NB4 (cell line): ENCODE measurements at places on chromosomes 1 and 21.

DNA sequence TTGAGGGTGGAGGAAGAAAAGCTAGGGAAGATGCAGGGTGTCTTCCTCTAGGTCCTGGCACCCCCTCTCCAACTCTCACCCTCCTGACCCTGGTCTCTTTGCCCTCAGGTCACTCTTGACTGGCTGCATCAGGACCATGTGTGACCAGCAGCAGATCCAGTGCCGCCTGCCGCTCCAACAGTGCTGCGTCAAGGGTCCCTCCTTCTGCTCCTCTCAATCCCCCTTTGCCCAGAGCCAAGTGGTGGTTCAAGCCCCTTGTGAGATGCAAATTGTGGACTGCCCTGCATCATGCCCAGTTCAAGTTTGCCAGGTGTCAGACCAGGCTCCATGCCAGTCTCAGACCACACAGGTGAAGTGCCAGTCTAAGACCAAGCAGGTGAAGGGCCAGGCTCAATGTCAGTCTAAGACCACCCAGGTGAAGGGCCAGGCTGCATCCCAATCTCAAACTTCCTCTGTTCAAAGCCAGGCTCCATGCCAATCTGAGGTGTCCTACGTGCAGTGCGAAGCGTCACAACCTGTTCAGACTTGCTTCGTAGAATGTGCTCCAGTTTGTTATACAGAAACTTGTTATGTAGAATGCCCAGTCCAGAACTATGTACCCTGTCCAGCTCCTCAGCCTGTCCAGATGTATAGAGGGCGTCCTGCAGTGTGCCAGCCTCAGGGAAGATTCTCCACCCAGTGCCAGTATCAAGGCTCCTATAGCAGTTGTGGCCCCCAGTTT lies 1.8 kb downstream of the KPRP start:
- DNase-seq, result no peak

GRCh38 chr1:208279826-208280588 lies 35.8 kb upstream of the PLXNA2 start:
- DNase-seq, result no peak

- peak; percentile 41 for DNase-seq
Observed at GRCh38 chr1:38992412-38993111, 1.5 kb downstream of the AKIRIN1 start.

GRCh38 chr1:15153184-15153841 lies at the start of gene TMEM51:
TSS of gene TMEM51 (plus strand) at chr1:15153747. CDS start at chr1:15215088, 61,341 bp downstream.
- DNase-seq, result no peak

GRCh38 chr1:64077281-64077940 lies 126.0 kb upstream of the UBE2U start:
- no peak for DNase-seq
